ENCODE measurements at places on chromosomes 12 and 14. TPM values are rescaled to one million over a fixed set of nuclear protein-coding genes. Genes with fewer than 3 reads are reported as not detected.
A peak's percentile ranks its signal among the peaks of the same experiment; 100 is the strongest.

DNA sequence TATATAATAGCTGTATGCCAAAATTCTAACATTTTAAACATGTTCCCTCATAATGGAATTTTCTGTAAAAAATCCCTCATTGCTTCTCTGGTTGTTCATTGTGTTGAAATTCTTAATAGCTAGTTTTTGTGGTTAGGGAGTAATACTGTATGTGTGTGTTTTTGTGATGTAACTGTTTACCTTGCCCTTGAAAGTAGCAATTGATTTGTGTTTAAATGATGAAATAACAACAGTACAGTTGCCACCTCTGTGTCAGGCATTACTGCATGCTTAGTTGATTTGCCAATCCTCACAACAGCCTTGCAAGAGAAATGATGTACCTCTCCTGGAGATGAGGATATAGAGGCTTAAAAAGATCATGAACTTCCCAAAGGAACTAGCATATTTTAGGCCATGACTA lies 94.9 kb downstream of the DAAM1 start:
- DNase-seq: peak; percentile 96

- DNase-seq: no peak
These were observed 51.8 kb downstream of the FOXN3 start for GRCh38 chr14:89365061-89365801.

DNA sequence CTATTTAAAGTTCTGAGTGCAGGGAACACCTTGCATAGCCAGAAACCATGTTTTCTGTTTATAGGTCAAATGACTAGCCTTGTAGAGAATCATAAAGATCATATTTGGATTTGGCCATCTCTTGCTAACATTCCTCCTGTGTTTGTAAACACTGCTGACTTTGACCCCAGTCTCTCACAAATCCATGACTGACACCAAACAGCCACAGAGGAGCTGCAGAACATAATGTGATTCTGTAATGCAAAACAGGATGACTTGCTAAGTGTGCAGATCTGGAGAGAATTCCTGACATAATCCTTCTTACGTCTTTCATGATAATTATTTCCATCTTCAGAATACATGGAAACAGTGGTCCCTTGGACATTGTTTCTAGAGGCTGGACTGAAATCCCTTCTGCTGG lies 211.8 kb downstream of the BMP4 start:
- no peak for DNase-seq

DNA sequence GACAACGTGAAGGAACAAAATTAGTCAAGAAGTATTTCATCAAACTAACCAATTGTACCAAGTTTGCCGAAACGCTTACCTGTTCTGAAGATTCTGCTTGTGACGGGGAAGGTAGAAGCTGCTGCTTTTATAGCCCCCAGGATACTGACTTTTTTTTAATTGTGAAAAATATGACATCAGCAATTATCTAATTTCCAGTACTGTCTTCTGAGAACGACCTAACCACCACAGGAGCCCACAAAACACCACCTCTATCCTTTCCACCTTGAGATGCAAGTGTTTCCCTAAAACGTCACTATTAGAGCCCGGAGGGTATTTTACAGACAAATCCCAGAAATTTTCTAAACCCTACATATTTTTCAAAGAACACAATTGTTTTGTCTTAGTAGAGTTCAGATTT lies at the start of gene IL22:
IL22 (minus strand) TSS at position 101 of the 400 bp plus-strand sequence. CDS start 156 bp downstream, outside the sequence.
- no peak for DNase-seq

GRCh38 chr12:109377139-109377685 lies 29.5 kb downstream of the MYO1H start:
- DNase-seq: no peak

- DNase-seq: no peak
These were observed 655.5 kb upstream of the FLRT2 start for GRCh38 chr14:84874436-84874835.

DNA sequence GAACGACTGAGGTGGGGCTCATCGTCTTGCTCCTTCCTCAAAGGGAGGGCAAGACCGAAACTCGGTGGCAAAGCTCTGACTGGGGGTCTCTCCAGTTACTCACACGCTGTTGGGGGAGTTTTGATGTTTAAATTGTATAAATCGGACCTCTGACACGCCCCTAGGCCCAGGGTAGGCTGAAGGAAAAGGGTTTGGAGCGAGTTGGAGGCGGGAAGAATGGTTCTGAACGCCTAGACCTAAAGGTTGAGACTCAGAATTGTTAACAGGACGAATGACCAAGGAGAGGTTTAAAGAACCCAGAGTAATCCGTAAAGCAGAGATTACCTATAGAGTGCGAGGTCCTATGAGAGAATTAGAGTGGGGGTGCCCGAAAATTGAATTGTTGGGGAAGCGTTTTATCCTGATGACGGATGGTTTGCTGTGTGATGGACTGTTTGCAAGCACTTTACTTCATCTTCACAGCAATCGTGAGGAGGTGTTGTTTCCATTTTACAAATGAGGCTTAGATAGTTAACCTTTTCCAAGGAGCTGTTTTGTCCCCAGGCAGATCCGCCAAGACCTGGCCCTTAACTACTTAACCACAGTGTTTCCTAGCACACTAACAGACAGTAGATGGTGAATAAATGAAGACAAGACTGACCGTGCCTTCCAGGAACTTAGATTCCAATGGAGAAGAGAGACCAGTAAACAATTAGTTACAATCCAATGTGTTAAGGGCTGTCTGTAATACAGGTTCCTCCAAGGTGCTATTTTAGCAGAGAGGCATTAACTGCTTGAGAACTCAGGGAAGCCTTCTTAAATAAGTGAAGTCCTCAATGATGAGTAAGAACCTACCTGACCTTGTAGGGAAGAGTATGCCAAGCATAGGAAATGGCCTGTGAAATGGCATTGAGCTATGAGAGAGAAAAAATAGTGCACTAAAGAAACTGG lies 929 bp upstream of the UBE2N start:
- DNase-seq: peak; percentile 59

GRCh38 chr14:30355431-30355913 lies 203.5 kb upstream of the G2E3 start:
- no peak for DNase-seq

DNA sequence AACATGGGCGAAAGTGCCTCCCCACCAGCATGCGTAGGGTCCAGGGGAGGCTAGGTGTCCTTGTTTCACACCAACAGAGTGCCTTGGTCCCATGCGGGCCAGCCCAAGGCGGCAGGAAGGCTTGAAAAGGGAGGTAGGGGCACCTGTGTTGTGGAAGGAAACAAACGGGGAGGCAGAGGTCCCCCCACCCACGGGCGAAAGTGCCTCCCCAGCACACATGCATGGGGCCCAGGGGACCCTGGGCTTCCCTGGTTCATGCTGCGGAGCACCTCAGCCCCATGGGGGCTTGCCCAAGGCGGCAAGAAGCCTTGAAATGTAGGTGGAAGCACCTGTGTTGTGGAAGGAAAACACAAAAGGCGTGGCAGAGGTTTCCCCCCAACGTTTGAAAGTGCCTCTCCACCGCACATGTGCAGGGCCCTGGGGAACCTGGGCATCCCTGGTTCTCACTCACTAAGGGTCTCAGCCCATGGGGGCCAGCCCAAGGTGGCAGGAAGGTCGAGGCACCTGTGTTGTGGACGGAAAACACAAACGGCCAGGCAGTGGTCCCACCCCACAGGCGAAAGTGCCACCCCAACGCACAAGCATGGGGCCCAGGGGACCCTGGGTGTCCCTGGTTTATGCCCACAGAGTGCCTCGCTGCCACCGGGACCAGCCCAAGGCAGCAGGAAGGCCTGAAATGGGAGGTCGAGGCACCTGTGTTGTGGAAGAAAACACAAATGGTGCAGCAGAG lies 374.7 kb downstream of the ALG10 start:
- DNase-seq: no peak

GRCh38 chr14:55930016-55930784 lies 188.0 kb upstream of the PELI2 start:
- DNase-seq: peak; percentile 62

DNA sequence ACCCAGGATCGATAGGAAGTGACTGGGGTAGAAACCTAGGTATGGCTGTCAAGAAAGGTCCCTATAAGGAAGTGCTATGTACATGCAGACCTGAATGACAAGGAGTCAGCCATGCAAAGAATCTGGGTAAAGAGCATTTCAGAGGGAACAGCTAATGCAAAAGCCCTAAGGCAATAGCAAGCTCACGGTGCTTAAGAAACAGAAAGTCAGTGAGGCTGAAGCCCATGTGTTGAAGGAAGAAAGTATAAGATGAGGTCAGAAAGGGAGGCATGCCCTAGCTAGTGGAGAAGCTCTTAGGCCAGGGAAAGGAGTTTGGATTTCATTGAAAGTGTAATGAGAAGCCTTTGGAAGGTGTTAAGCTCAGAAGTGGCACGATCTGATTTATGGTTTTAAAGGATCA lies 6.0 kb upstream of the ADCY6 start:
- DNase-seq: peak; percentile 96

GRCh38 chr14:104470588-104470987 lies 109.0 kb upstream of the C14orf180 start:
- no peak for DNase-seq

GRCh38 chr12:111841750-111842555 lies at the start of gene MAPKAPK5:
Gene MAPKAPK5, plus strand, starts transcription at chr12:111842228. Its CDS starts 506 bp downstream, at chr12:111842734.
- peak; percentile 82 for DNase-seq

DNA sequence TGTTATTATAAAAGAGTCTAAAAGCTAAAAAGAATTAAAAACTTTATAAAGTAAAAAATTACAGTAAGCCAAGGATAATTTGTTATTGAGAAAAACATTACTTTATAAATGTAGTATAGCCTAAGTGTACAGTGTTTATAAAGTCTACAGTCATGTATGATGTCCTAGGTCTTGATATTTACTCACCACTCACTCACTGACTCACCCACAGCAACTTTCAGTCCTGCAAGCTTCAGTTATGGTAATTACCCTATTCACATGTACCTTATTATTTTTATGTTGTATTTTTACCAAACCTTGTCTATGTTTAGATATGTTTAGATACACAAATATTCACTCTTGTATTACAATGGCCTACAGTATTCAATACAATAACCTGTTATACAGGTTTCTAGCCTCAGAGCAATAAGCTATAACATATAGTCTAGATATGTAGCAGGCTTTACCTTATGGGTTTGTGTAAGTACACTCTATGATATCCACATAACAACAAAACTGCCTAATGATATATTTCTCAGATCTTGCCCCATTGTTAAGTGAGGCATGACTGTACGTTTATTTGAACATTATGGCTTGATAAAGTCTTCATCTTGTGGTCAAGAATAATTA lies 113.7 kb upstream of the KITLG start:
- DNase-seq: peak; percentile 76

Gene GUCY2C
- not detected for total RNA-seq

Gene NGB
- total RNA-seq: not detected

Gene CLEC2A
- not detected for total RNA-seq

Gene E2F7
- 3.4 TPM for total RNA-seq

Gene TRIM9
- total RNA-seq: 0.26 TPM

Gene ADCY4
- 0.77 TPM for total RNA-seq

Gene MYRFL
- total RNA-seq: 0.26 TPM

Gene NKX2-1
- 4.1 TPM for total RNA-seq

Gene GPD1
- total RNA-seq: 0.26 TPM

Gene BCAT1
- total RNA-seq: 13.4 TPM

Gene BDKRB1
- total RNA-seq: 1.0 TPM

All from bronchial epithelial cell (primary cell).